ENCODE measurements at places on chromosomes 6 and 20. TPM values are rescaled to one million over a fixed set of nuclear protein-coding genes. Genes with fewer than 3 reads are reported as not detected.

DNA sequence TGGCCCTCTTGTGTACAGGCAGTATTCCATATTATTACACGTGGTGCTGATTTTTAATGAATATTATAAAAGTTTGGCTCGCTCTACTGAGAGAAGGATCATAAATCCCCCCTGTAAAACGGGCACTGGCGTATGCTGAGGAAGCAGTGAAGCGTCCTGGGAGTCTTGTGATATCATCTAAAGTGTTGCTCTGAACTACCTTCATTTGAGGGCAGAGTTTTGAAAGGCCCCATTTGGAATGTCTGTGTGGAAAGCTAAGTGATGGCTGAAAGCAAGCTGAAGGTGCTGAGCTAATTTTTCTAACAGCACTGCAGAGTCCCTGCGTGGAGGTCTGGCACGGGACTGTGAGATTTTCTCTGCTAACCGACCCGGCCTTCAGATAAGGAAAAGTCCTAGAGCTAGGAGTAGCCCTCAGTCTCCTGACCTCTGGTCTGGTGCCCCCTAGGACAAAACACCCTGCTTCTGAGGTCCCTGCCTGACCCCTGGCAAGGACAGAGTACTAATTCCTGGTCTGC is 1.3 kb upstream of the BACH2 start:
- H3K27ac ChIP-seq: peak overlapping the region; percentile 29
- no peaks in the 10 kb centered on the region for H3K36me3 ChIP-seq
- H3K4me3 ChIP-seq: no peak overlapping the region
- H3K4me1 ChIP-seq: peaks cover 4% of the 10 kb centered on the region
- DNase-seq: no peak

DNA sequence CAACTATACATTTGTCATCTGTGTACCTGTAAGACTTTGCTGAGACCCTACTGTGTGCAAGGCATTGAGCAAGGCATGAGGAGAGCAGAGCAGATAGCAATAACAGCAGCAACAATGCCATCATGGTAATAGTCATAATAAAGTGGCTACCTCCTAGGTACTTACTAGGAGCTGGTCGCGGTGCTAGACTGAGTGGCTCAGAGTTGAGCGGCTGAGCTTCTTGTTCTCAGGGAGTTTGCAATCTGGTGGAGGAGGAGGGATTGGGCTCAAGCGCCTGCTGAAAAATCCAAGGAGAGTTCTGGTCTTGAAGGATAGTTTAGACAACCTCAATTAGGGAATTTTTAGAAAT is 25.3 kb upstream of the CCDC167 start:
- no peaks in the 10 kb centered on the region for H3K27me3 ChIP-seq
- H3K4me1 ChIP-seq: no peaks in the 10 kb centered on the region
- H3K4me3 ChIP-seq: no peak overlapping the region

GRCh38 chr20:53547664-53548239 is 45.9 kb downstream of the ZNF217 start:
- no peaks in the 10 kb centered on the region for H3K27me3 ChIP-seq
- H3K27ac ChIP-seq: no peak overlapping the region
- no peak for DNase-seq
- no peaks in the 10 kb centered on the region for H3K36me3 ChIP-seq
- H3K4me3 ChIP-seq: no peak overlapping the region
- H3K4me1 ChIP-seq: peaks cover 2% of the 10 kb centered on the region

Gene CST3
- total RNA-seq: 383 TPM

DNA sequence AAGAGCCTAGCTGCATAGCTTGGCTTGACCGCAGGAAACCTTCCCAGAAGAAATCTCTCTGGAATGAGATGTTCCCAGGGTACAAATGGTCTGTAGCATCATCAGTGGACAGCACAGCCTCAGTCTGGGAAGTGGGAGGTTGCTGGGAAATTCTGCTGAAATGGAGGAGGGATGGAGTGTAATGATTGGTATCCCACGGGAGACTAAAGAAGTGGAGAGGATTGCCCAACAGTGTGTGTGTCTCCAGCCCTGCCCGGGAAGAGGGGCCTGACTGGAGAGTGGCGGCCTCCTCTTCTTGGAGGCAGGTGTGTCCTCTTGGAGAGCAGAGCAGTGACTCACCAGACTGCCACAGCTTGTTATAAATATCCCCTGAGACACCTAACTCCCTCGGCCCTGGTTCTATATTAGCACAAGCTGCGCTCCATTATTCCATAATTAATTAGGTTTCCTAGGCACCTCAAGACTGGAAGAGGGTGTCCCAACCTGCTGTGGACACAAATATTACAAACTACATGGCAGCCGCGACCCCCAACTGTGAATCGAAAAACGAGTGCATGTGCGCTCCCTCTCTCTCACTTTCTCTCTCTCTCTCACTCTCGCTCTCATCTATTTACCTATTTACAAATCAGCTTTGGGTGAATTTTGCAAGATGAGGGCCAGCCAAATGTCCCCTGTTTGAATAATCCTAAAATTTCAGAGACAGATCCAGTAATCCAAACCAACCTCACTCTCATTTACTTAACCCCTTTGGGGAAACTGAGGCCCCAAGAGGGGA is 68.8 kb downstream of the FGD2 start:
- no peak overlapping the region for H3K27ac ChIP-seq
- no peaks in the 10 kb centered on the region for H3K36me3 ChIP-seq
- peaks cover 3% of the 10 kb centered on the region for H3K4me1 ChIP-seq
- no peak for DNase-seq

- H3K36me3 ChIP-seq: no peaks in the 10 kb centered on the region
- peaks cover 9% of the 10 kb centered on the region for H3K4me1 ChIP-seq
- H3K27me3 ChIP-seq: no peaks in the 10 kb centered on the region
- peak overlapping the region; percentile 93 for H3K4me3 ChIP-seq
- peak overlapping the region; percentile 90 for H3K27ac ChIP-seq
These were observed 865 bp downstream of the STK38 start for GRCh38 chr6:36546308-36546919.

- no peak for DNase-seq
- H3K36me3 ChIP-seq: no peaks in the 10 kb centered on the region
- no peaks in the 10 kb centered on the region for H3K27me3 ChIP-seq
- no peak overlapping the region for H3K27ac ChIP-seq
These were observed 188.5 kb downstream of the ZNF217 start for GRCh38 chr20:53405139-53405538.

Gene HLA-DQB2
- total RNA-seq: 3.1 TPM

Gene EDEM2
- 8.2 TPM for total RNA-seq

DNA sequence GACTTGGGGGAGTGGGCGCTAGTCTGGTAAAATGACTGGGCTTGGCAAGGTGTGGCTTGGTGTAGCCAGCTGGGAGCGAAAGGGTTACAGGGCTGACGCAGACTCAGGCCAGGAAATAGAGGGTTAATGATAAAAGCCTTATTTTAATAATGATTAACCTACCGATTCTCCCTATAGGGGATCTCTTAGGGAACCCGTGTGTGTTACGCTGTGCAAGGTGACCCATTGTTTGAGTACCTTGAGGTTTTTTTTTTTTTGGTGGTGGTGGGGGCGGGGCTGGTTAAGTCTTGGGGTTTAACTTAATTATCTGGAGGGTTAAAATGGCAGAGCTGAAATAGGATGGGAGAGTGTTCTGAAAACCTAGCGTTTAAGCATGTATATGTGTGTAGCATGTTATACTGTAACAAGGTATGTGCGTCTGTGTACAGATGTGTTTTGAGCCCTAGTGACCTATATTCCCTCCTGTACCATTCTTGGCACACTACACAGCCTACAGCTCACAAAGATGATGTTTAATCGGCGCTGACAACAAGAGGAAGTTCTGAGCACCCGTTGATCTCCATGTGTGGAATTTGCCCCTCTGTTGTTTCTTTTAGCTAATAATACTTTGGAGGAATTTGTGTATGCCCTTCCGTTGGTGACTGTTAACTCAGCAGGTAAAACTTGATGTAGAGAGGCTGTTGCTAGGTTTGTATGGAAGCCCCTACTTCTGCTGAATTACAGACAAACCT is 1.3 kb downstream of the CARMIL1 start:
- H3K36me3 ChIP-seq: no peaks in the 10 kb centered on the region
- no peak for DNase-seq
- peak overlapping the region; percentile 91 for H3K4me3 ChIP-seq
- peaks cover 6% of the 10 kb centered on the region for H3K4me1 ChIP-seq
- H3K27me3 ChIP-seq: no peaks in the 10 kb centered on the region

Gene CGA
- not detected for total RNA-seq

GRCh38 chr6:25035174-25035511 is 99.4 kb upstream of the RIPOR2 start:
- no peak for DNase-seq
- H3K4me1 ChIP-seq: no peaks in the 10 kb centered on the region
- no peaks in the 10 kb centered on the region for H3K36me3 ChIP-seq
- no peaks in the 10 kb centered on the region for H3K27me3 ChIP-seq
- H3K27ac ChIP-seq: no peak overlapping the region

Gene PPP1R18
- total RNA-seq: 57.6 TPM

Gene NT5DC1
- 5.1 TPM for total RNA-seq

DNA sequence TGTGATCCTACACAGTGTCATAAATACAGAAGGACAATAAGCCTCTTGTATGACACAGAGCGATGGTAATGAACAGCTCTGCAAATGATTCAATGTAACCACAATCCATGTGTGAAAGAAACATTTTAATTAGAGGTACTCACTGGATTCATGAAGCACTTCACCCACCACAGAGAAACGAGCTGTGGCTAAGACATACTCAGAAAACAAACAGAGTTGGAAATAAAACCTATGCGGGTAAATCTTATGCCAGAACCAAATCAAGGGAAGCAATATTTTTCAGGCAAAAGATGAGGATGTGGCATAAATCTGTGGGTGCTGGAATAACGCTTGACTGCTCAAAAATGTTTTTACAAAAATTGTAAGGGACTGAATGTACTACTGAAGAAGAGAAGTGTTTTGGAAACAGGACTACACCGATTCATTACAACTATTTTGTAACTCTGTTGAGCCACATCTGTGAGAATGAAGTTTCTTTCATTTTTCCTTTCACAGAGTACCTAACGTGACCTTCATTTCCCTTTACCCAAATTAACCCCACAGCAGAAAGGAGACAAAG is 112.1 kb downstream of the WDR27 start:
- no peaks in the 10 kb centered on the region for H3K27me3 ChIP-seq
- DNase-seq: no peak
- H3K36me3 ChIP-seq: no peaks in the 10 kb centered on the region
- no peak overlapping the region for H3K4me3 ChIP-seq
- no peak overlapping the region for H3K27ac ChIP-seq

Gene PACSIN1
- total RNA-seq: not detected

Gene SYCP2
- total RNA-seq: 1.3 TPM

DNA sequence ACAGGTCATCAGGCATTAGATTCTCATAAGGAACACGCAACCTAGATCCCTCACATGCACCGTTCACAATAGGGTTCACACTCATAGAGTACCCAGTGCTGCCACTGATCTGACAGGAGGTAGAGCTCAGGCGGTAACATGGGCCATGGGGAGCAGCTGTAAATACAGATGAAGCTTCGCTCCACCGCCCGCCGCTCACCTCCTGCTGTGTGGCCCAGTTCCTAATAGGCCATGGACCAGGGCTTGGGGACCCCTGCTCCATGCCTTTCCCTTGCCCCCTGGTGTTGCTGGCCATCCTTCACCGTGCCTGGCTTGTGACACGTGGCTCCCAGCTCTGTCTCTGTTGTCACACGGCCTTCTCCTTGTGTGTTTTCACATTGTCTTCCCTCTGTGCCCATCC is 171.1 kb upstream of the JARID2 start:
- no peaks in the 10 kb centered on the region for H3K27me3 ChIP-seq
- no peak overlapping the region for H3K27ac ChIP-seq
- no peak for DNase-seq
- H3K36me3 ChIP-seq: no peaks in the 10 kb centered on the region

Gene PI16
- total RNA-seq: 0.30 TPM

- no peak for DNase-seq
- H3K27ac ChIP-seq: no peak overlapping the region
- H3K4me3 ChIP-seq: peak overlapping the region; percentile 31
- H3K27me3 ChIP-seq: no peaks in the 10 kb centered on the region
- H3K4me1 ChIP-seq: peaks cover 2% of the 10 kb centered on the region
These were observed 3.9 kb downstream of the FOXQ1 start for GRCh38 chr6:1315560-1316386.

Gene DNAH8
- not detected for total RNA-seq
